SW480 (cell line): ENCODE measurements at places on chromosomes 11 and 22.

- no peak for DNase-seq
Measured at GRCh38 chr22:41480397-41480735, 11.4 kb downstream of the ACO2 start.

GRCh38 chr11:45752106-45752505, 52.8 kb upstream of the SLC35C1 start:
- DNase-seq, result no peak

- DNase-seq, result peak; percentile 12
Measured at GRCh38 chr11:118789501-118790356, 1.2 kb downstream of the DDX6 start.

DNA sequence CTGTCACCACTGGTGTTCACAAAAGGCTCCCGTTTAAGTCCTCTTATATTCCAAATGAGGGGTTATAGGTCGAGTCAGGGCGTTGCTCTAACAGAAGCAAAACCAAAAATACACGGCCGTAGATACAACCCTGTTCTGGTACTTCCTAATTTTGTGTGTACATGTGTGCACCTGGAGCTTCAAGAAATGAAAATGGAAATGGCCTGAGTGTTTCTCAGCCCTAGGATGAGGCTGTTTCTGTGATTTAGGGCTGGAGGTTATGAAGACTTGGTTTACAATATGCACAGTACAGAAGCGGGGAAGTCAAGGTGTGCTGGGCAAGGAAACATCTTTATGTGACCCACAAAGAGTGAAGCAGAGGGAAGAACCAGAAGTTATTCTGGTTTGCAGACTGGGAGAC, 110.4 kb upstream of the OR4B1 start:
- no peak for DNase-seq

DNA sequence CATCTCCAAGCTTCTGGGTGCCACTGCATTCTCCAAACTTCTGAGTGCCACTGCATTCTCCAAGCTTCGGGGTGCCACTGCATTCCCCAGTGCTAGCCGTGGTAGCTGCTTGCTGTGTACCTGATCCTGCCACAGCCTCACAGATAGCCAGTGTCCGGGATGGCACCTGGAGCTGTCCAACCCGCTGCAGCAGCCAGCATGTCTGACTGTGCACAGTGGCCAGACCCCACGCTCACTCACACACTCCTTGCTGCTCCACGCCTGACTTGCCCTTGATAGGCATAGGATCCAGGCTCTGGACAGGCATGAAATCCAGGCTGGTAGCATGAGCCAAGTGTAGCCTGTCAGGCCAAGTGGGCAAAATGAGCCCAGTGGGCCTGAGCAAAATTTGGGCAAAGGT, 465.0 kb downstream of the GUCY1A2 start:
- DNase-seq, result no peak

GRCh38 chr22:50576070-50576469, 2.2 kb downstream of the CPT1B start:
- peak; percentile 59 for DNase-seq

DNA sequence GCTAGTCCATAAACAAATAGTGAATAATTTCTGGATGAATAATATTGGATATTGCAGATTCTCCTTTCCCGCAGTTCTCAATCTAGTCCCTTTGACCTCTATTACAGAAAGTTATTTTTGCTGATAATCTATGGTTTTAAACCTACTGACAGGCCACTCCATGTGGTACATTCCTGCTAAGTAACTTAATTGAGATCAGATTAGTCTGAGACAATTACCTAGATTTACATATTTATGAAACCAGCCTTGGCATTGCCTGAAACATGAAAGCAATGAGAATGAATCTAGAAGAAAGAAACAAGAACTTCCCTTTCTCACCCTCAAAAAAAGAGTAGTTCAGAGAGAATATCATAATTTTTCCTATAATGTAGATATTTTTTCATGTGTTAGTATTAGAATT, 964.2 kb downstream of the JRKL start:
- DNase-seq, result no peak

- DNase-seq, result no peak
Measured at GRCh38 chr22:43088627-43088983, 586 bp downstream of the TTLL1 start.

GRCh38 chr11:16098526-16099205, 257.7 kb downstream of the SOX6 start:
- peak; percentile 22 for DNase-seq

GRCh38 chr22:23649071-23649501, 17.0 kb upstream of the DRICH1 start:
- DNase-seq, result no peak

DNA sequence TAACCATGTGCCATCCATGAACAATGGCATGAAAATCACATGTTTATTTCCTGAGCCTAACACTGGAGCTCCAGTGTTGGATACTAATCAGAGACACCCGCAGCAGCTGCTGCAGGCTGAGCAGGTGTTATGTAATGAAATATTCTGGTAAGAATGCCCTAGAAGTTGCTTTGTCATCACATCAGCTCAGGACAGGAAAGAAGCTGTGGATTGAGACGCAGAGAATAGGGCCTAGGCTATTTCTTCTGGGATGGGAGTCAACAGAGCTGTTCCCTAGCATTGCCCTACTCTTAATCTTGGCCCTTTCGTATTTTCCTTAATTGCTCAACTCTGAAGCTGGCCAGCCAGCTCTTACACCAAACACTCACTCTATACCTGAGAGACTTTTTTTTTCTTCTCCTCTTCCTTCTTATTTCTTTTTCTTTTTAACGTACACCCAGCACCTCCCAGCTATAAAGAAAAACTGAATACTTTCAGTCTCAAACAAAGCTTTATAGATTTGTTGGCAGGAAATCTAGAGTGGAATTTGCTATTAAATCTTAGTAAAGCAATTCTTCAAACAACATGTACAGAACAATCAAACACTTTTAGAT, 31.9 kb downstream of the RASSF10 start:
- DNase-seq, result no peak

GRCh38 chr11:78223320-78223954, 34.7 kb downstream of the USP35 start:
- DNase-seq, result no peak

GRCh38 chr22:25219948-25220442, 556 bp downstream of the CRYBB2 start:
- peak; percentile 7 for DNase-seq

DNA sequence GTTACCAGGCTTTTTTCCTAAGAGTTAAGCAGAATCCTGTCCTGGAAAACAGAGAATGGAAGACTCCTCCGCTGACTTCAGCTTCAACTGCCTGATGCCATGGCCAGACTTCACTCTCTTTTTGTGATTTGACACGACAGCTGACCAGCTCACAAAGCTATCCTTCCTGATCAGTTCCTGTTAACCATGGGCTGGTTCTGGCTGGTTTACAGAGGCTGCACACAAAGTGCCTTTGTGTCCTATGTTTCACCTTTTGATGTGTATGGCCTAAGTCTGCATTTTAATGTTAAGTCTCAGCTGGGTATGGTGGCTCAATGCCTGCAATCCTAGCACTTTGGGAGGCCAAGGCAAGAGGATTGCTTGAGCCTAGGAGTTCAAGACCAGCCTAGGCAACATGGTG, 11.1 kb downstream of the FOLR3 start:
- DNase-seq, result no peak

DNA sequence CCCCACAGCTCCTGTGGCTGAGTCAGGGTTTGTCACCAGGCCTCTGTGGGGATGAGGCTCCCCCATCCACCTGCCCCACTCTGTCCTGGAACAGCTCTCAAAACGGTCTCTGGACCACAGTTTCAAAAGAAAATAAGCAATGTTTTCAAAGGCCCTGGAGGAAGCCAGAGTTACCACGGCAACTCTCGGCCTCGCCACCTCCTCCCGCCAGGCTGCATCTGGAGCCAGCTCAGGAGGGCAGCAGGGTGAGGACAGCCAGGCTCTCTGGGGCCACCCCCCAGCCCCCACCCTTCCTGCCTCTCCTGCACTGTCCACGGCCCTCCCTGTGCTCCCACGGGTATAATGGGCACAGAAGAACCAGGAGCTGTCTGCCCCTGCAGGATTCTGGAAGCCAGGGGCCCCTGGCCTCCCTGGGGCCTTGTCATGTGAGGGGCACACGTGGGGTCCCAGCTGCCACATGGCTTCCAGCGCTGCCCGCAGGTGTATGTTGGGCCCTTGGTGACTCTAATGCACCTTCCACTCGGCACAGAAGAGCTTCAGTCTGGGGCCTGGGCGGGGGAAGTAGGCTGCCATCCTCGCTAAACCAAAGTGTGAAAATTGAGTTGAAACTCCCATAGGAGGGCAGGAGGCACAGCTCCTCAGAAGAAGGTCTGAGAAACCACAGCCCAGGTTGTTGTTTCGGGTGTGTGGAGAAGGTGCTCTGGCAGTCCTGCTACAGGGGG, 10.3 kb downstream of the CD81 start:
- DNase-seq, result no peak

DNA sequence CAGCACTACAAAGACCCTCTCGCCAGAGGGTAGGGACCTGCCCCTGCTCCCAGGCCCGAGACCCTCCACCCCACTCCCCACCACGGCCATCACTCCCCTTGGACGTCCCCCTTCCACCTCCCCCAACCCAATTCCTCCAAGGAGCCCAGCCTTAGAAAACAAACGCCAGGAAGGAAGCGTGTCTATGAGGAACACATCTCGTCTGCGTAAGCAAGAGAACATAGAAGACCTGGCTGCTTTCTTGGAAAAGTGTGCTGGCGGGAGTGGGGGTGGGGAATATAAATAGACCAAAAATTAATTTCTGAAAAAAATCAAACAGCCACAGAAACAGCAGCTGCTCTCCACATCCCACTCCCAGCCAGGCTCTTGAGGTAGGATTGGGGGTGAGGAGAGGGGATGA, 23.9 kb upstream of the IGSF9B start:
- DNase-seq, result no peak

DNA sequence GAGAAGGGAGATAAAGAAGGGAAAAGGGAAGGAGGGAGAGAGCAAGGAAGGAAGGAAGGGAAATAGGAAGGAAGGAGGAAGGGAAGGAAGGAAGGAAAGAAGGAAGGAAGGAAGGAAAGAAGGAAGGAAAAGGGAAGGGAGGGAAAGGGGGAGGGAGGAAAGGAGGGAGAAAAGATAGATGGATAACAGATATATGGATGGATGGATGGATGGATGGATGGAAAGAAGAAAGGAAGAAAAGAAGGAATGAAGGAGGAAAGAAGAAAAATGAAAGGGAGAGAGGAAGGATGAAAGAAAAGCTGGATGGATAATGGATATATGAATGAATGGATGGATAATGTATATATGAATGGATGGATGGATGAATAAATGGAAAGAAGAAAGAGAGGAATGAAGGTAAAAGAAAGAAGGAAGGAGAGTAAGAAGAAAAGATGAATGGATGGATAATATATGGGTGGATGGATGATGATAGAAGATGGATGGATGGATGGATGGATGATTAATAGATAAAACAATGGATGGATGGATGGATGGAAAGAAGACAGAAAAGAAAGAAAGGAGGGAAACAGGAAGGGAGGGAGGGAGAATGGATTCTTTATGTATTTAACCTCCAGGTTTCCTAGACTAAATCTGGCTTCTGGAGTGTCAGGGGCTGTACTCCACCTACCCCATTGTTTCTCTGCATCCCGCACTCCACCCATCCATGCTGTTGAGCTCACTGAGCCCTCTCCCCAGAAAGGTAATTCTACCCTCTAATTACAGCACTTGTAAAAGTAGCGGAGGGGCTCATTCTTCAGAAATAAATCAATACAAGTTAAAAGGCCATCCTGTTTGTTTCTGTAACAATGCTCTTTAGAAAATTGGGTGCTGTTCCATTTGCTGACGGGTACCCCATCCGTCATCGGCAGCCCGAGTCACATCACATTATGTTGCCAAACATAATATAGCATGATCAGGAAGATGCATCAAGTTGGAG, 506.1 kb downstream of the MIAT start:
- no peak for DNase-seq

DNA sequence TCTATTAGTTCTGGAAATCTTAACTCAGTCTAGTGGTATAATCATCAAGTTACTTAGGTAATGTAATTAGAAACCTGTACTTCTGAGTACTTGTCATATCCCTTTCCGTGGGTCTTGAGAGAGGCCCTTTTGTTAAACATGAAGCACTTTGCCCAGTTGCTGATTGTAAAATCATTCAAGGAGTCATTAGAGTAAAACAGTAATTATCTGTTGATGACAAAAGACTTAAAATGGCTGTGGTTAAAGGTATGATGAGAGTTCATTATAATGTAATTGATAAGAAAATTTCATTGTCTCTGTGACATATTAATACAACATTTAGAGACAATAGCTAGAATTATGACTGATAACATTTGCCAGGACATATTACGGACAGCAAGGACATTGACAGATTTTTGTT, 34.3 kb downstream of the PRR5L start:
- DNase-seq, result no peak

DNA sequence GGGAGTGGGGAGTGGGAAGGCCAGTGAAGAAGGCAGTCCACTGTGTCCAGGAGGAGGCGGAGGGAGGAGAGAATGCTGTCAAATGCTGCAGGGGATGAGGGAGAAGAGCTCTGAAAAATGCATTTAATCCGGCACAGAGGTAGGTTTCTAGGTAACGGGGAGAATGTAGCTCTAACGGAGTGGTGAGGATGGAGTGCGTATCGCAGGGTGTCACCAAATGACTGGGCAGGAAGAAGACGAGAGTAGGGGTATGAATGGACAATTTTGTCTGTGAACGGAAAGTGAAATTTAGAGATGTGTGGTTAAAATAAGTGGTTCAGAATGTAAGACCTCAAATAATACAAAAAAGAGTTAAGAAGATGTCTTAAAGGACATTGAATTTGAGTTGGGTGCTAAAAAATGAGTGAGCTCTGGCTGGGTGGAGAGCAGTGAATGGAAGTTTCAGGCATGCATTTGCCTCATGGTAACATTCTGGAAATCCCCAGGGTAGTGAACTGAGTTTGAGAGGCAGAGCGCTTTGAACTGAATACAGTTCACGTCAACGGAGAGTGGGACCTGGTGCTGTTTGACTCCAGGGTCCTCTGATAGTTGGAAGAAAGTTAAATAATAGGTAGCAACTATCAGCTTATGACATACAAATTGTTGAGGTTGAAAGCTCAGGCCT, 81.3 kb upstream of the CADM1 start:
- no peak for DNase-seq

GRCh38 chr11:73267906-73268540, 4.1 kb upstream of the P2RY6 start:
- DNase-seq, result no peak

- DNase-seq, result no peak
Measured at GRCh38 chr22:29050457-29050856, 11.2 kb downstream of the C22orf31 start.

DNA sequence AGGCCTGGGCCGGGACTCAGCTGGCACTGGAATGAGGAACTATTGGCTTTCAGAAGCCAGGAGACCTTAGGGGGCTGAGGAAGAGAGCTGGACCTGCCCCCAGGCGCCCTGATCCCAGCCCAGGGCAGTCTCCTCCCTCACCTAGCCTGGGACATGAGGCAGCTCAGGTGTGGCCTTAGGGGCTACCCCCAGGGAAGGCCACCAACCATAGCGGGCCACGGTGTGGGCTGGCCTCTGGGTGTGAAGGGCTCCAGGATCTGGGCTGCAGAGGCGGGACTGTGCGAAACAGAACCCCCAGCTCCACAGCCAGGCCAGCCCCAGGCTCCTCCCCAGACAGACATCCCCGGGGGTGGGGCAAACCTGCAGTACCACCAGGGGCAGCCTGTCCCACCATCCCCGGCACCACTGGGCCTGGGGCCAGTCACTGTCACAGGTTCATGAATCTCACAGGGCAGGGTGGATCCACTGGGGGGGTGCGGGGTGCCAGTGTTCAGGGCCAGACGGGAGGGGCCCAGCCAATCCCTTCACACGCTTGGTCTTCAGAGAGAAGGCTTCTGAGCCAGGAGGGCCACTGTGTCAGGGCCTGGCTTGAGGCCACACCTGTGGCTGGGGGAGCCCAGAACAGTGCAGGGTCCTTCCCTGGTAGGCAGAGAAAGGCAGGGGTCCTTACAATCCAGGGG, 3.5 kb downstream of the PLXNB2 start:
- peak; percentile 36 for DNase-seq

- DNase-seq, result no peak
Measured at GRCh38 chr22:42366806-42367581, 65.2 kb downstream of the NFAM1 start.
